ENCODE measurements at places on chromosomes 16 and 17. TPM values are rescaled to one million over a fixed set of nuclear protein-coding genes. Genes with fewer than 3 reads are reported as not detected.

GRCh38 chr17:48026502-48027321, 10.9 kb downstream of the COPZ2 start:
- DNase-seq, result peak; percentile 95

DNA sequence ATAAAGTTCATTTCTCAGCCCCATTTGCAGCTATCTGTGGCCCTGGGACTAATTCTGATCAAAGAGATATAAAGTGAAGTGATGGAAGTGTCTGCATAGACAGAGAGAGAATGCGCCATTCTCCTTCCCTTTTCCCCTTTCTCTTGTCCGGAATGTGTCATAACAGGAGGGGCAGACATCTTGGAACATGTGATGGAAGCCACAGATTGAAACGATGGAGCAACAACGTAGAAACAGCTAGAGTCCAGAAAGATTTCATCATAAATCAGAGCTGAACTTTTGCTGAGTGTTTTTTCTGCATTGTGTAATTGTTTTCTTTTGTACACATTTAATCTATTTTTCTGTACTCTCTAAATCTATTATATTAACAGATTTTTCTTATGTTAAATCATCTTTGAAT, 11.3 kb downstream of the ASGR1 start:
- peak; percentile 59 for DNase-seq

DNA sequence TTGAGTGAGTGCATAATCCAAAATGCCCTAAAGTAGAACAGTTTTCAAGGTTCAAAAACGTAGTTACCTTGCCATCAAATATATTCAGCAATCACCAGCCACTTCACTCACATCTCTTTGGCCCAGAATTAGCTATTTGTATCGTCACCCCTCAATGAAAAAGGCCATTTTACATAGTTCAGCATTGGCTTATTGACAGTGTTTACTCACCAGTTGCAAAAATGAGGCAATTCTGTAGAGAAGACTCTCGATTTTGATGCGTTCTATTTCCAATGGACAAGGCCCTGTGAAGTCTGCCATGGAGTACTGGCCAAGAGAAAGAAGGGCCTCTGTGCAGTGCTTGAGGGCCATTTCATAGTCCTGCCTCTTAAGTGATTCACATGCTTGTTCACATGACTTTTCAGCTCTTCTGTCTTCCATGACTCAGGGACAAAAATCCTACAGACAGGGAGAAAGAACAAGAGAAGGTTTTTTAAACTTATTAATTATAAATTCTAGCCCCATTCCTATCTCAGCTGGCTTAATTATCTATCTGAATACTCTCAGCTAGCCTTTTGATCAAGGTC, 26.5 kb downstream of the HELZ start:
- DNase-seq, result peak; percentile 44

- no peak for DNase-seq
These were observed 123.4 kb upstream of the CACNG3 start for GRCh38 chr16:24132797-24133155.

- no peak for DNase-seq
These were observed 6.0 kb upstream of the DCXR start for GRCh38 chr17:82043507-82043906.

- DNase-seq, result peak; percentile 49
These were observed 19.0 kb downstream of the AXIN1 start for GRCh38 chr16:333406-334094.

GRCh38 chr17:74227271-74228080, 14.1 kb downstream of the TTYH2 start:
- DNase-seq, result no peak

DNA sequence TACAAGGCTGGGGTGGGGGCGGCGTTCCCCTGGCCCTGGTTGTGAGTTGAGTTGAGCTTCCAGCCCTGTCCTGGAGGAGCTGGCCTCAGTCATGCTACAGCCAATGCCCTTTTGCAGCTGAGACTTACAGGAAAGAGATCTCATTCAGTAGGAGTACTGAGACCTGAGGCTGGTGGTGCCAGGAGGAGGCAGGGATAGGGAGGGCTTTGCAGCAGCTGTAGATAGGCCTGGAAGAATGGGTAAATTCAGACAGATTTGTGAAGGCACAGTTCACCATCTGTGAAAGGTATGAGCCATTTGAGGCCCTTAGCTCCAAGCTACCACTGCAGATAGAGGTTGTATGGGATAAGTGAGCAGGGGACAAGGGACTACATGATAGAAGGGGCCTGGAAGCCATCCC, 5.6 kb downstream of the STX4 start:
- no peak for DNase-seq

- DNase-seq, result no peak
These were observed 338.3 kb downstream of the HAPSTR1 start for GRCh38 chr16:9429646-9430330.

DNA sequence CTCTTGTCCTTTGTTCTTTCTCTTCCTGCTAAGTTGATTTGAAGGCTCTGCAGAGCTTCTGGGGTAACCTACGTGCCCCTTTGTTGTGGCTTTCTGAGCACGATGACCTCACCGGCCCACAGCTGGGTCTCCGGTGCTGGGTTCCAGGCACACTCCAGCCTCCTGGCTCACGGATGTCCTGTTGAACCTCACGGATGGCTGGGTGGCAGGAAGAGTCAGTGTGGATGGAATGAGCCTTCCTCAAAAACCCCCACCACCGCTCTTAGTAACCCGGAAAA, 116.0 kb downstream of the SOCS1 start:
- no peak for DNase-seq

GRCh38 chr17:66829386-66829864, 5.5 kb upstream of the CACNG5 start:
- DNase-seq, result peak; percentile 78

- DNase-seq, result peak; percentile 17
These were observed 8.9 kb upstream of the TMEM220 start for GRCh38 chr17:10738521-10739258.

- peak; percentile 73 for DNase-seq
These were observed 76.2 kb downstream of the NT5M start for GRCh38 chr17:17379197-17379991.

- DNase-seq, result peak; percentile 14
These were observed 26.3 kb upstream of the METRNL start for GRCh38 chr17:83053021-83053681.

DNA sequence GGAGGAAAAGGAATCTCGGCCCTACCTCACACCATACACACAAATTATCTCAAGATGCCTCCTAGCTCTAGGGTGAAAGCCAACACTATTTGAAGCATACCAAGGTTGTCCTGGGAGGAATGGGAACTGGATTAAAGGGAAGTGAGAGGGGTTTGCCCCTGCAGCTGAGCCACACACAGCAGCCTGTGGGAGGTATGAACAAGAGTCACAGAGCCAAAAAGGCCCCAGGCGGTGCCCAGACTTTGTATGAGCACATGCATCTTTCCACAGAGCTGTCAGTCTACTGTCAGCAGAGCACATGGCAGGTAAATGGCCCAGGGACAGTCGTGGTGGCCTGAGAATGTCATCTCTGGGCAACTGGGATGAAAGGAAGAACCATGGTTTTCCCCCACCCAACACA, 31.0 kb upstream of the RCVRN start:
- DNase-seq, result no peak

GRCh38 chr16:83912519-83913244, 13.8 kb downstream of the MLYCD start:
- no peak for DNase-seq

GRCh38 chr17:306116-306515, 46.5 kb downstream of the RPH3AL start:
- DNase-seq, result no peak

DNA sequence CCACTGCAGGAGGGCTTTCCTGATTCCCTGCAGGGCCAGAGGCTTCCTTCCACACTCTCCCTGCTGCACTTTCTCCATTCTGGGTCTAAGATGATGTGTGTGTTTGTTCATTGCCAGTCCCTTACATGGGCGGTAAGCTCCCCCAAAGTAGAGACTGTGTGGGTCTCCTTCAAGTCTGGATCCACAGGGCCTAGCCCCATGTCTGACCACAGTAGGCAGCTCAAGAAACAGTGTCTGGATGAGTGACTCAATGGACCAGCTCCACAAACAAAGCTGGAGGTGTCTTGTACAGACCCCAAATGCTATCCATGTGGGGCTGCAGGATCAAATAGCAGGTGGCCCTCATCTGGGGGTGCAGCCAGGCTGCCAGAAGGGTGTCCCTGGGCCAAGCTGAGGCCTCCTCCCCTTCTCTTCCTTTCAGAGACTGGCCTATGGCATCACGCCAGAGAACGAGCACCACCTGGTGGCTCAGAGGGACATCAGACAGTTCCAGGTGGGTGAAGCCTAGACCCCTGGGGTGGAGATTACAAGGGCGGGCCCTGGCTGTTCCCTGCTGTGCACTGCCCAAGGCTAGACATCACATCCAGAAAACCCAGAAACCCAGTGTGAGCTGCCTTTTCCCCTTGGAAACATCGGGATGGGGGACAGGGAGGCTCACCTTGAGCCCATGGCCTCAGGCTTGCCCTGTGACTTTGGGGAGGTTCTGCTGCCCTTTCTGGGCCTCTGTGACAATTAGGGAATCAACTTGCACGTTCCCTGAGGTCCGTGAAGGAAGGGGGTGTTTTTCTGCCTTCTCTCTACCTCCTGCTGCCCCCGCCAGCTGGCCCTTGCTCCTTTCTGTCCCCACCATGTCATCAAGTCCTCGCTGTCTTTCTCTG, 45.9 kb downstream of the SLC6A2 start:
- peak; percentile 51 for DNase-seq

DNA sequence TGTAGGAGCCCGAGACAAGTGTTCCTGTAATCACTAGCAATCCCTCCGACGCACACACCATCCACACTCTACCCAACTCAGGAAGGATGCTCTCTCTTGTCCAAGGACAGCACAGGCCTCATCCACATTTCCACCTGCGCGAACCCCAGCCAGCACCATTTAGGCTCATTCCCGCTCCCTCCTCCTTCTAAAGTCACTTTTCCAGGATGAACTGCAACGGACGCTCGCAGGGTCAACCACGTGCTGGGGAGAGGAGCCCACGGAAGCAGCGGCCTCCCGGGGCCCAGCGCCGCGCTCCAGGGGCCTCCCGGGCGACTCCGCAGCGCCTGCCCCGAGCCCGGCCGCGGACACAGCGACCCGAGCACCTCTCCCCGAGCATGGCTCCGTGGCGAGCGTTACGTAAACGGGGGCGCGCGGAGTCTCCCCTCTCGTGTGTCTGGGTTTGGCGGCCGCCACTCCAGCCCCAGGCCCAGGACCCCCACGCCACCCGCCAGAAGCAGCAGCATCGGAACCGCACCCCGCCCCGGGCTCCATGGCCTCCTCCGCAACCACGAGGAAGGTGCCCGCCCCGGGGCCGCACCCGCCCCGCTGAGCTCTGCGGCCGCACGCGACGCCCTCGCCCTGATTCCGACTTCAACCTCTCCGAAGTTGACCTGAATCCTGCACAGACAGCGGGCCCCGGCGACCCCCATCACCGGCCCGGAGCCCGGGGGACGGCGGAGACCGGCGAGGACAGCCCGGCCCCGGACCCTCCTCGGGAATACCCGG, 668 bp downstream of the USP36 start:
- peak; percentile 78 for DNase-seq

DNA sequence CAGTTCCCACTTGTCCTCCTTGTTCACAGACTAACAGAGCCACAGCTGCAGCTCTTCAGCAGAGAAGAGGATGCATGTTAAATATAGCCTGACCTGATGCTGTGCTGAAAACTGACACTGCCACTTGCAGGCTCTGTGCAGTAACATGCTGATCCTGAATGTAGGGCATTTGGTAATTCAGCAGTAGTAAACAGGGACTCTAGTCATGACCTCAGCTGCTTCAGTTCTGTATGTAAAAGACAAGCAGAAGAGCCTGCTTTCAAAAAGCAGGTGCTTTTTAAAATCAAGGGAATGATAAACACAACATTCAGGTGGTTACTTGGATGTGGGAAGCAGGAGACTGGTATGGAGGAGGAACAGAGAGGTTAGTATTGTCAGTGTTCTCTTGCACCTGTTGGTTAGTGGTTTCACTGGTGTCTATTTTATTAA, 33.8 kb downstream of the ESRP2 start:
- no peak for DNase-seq

GRCh38 chr16:80875616-80876015, 71.2 kb upstream of the CDYL2 start:
- DNase-seq, result no peak

- no peak for DNase-seq
These were observed 1.3 kb upstream of the MRTFB start for GRCh38 chr16:14069818-14070217.

GRCh38 chr16:68037841-68038597, 14.9 kb downstream of the DUS2 start:
- no peak for DNase-seq

GRCh38 chr16:4273858-4274311, 1.1 kb upstream of the TFAP4 start:
- DNase-seq, result peak; percentile 64

- DNase-seq, result no peak
These were observed 7.1 kb downstream of the ZFHX3 start for GRCh38 chr16:73040735-73041402.

DNA sequence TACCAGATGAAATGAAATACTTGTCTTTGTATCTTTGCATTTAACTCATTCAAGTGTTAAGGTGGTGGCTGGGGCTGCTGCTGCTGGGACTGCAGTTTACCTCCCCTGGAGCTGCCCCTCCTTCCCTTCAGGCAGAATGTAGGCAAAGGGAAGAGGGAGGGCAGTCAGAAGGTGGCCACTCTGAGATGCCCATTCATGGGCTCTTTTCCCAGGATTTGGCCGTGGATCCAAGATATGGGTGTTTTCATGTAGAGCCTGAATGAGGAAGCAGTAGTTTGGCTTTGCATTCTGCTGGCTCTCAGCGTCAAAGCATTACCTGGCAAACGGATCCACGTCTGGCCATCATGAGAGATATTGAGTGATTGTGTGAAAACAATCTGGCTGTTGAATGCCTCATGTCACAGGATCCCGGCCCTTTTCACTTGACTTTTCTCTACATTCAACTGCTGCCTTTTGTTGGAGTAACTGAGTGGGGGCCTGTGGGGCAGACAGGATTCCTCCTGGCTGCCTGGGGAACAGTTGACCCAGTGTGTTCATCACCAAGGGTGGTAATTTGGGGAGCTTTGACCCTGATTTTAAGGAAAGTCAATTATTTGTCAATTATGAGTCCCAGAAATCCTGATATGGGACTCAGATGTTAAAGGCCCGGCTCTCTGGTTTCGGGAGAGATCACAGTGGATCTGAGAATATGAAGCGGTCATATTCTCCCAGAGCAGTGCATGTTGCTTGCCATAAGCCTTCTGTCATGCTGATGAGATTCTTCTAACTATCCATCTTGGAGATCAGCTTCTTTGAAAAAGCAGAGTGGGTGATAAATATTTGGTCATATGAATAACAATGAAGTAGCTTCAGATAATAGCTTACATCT, 236.8 kb downstream of the IRX3 start:
- DNase-seq, result no peak

- DNase-seq, result no peak
These were observed 26.5 kb upstream of the ADGRG1 start for GRCh38 chr16:57601801-57602478.

Gene PRRT2
- total RNA-seq, result 7.7 TPM

Gene KRT17
- total RNA-seq, result not detected

Gene PIPOX
- 3.0 TPM for total RNA-seq

Gene CES1
- total RNA-seq, result not detected

Gene ZNF771
- 12.6 TPM for total RNA-seq

Gene TTLL6
- total RNA-seq, result not detected

Gene EMP2
- 6.8 TPM for total RNA-seq

Gene XAF1
- 47.1 TPM for total RNA-seq

Gene KRTAP9-8
- not detected for total RNA-seq
